ENCODE measurements at places on chromosomes 1 and 21. TPM values are rescaled to one million over a fixed set of nuclear protein-coding genes. Genes with fewer than 3 reads are reported as not detected.

Gene GCSAML
- under 0.01 TPM for total RNA-seq

Gene DDX20
- 12.0 TPM for total RNA-seq

Gene LCE2B
- total RNA-seq: not detected

Gene SPRR5
- not detected for total RNA-seq

Gene OR4F16
- not detected for total RNA-seq

Gene C1orf141
- total RNA-seq: not detected

Gene KRTAP19-1
- total RNA-seq: not detected

Gene IFI16
- total RNA-seq: 93.3 TPM

Gene LRRC39
- total RNA-seq: 0.44 TPM

Gene GABRD
- total RNA-seq: not detected

Gene SMIM12
- total RNA-seq: 41.2 TPM

Gene DHRS3
- total RNA-seq: 147 TPM

Gene MARK1
- total RNA-seq: 1.7 TPM

Gene SMAP2
- 23.0 TPM for total RNA-seq

Gene KIF21B
- total RNA-seq: 0.37 TPM

Gene LCE3D
- not detected for total RNA-seq

Gene CFHR4
- total RNA-seq: not detected

Gene TRPM2
- total RNA-seq: under 0.01 TPM

Gene TCHH
- total RNA-seq: not detected

Gene MYOC
- 0.25 TPM for total RNA-seq

Gene CD247
- total RNA-seq: not detected

Gene ILF2
- 201 TPM for total RNA-seq

Gene ENAH
- 72.2 TPM for total RNA-seq

Gene FAAH
- 1.00 TPM for total RNA-seq

Gene PCP4L1
- not detected for total RNA-seq
